ENCODE measurements at places on chromosomes 5 and 9.

DNA sequence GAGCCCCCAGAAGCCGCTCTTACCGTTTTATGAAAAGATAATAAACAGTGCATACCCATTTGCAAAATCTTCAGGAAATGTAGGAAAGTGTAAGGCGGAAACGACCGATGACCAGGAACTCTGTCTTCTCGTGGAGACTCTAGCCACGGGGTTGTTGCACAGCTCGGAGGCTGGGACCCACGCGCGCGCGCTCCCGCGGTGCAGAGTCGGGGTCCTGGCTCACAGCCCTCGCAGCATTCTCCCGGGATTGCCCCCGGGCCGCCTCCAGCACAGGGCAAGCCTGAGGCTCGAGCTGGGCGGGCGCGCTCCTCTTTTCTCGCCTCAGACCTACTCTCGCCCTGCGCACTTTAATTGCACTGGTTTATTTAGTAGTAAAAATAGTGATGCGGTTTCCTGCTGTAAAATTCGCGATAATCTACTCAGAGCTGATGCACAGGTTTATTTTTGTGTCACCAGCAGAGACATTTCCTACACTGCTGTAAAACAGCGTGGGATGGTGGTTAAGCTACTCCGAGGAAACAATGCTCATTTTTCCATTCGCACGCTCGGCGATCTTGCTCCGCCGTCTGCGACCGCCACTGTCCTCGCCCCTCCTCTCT, 15.5 kb downstream of the TRIM7 start:
- peak; percentile 6 for ATAC-seq

- no peak for ATAC-seq
These were observed 750.9 kb downstream of the MAT2B start for GRCh38 chr5:164256351-164256750.

DNA sequence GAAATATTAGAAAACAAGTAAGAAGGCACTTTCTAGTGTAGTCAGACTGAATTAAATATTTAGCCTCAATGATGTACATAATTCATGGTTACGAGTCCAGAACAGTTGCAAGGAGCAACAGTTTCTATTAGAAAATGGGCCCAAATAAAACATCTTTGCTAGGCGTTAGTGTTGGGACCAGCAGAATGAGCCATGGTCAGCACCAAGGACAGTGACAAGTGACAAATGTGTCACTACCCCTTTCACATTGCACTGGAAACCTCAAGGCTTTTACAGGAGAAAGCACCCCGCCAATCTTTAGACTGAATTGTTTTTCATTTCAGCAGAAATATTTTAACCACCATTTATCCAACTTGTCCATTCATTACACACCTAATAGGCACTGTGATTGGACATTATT, 301.3 kb upstream of the ADCY2 start:
- no peak for ATAC-seq

DNA sequence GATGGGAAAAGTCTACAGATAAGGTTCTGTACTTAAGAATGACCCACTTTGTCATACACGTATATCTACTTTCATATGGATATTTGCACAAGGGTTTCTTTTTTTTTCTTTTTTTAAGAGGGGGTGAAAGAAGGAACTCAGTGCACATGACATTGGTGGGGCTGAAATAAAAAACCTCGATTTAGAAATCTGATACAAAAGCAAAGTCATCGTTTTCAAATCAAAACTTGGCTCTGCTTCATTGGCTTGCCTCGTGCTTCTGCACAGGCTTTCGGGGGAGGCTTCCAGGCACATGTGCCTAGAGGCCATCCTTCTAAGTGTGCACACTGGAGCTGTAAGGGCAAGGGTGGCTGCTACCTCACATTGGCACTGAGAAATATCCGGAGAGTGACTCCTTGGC, 31.1 kb downstream of the PTTG1 start:
- no peak for ATAC-seq

GRCh38 chr5:123549256-123549904, 37.4 kb downstream of the CSNK1G3 start:
- no peak for ATAC-seq
